ENCODE measurements at places on chromosomes 7 and 10.

- ATAC-seq = peak; percentile 68
Observed at GRCh38 chr7:142873281-142873784, 12.2 kb downstream of the TRPV6 start.

DNA sequence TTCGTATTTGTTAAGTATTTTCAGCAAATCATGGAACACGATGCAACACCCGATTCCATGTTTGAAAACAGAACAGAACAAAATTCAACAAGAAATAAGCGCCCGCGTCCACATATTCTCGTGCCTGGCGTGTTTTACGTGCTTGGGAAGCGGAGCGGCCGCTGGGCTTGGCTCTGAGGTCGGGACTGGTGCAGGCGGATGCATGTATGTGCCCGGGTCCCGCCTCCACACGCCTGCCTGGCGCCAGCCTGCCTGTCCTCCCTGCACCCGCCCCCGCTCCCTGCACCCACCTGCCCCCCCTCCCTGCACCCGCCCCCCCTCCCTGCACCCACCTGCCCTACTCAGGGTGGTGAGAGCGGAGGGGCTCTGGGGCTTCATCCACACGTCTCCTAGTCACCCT is 454.5 kb downstream of the DNAJB6 start:
- no peak for ATAC-seq

GRCh38 chr10:13969118-13969791 is 361.5 kb downstream of the FRMD4A start:
- no peak for ATAC-seq

DNA sequence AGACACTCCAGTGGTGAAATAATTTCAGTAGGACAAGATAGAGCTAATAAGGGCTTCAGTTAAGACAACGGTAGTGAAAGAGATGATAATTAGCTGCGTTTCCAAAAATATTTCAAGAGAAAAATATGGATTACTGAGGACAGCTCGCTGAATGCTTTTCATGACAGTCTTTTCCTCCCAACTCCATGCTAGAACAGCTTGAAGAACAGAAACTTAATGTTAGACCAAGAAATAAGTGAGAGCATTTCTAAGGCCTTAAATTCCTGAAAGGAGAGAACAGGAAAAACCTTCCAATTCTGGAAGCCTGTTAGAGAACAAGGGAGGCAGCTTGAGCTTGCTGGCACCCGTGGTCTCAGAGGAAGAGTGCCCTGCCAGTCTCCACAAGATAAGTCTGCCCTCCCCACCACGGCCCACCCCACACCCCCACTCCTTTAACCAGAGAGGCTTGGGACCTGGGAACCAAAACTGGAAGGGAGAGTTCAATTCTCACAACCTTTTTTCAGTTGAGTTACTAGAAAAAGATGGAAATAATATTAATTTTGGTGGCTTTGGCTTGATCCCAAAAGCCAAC is 1148.0 kb upstream of the CELF2 start:
- no peak for ATAC-seq

GRCh38 chr10:88707429-88708155 is 1.5 kb downstream of the LIPK start:
- no peak for ATAC-seq

DNA sequence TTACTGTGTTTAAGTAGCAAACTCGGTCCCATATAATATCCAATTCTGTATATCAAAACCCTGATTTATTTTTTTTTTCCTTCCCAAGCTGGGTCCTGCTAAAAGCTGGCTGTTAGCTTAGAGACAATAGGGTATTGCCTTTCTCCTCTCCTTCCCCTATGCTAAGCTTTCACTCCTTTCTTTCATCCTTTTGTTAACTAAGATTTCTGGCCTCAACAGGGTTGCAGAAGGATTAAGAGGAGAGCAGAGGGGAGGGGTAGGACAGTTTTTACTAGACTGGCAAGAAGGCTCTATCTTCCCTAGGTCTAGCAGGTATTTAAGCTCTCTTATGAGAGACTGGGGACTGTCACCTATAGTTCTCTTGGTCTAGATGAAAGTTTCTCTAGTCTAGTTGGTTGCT is 229.2 kb downstream of the KCND2 start:
- ATAC-seq = no peak

DNA sequence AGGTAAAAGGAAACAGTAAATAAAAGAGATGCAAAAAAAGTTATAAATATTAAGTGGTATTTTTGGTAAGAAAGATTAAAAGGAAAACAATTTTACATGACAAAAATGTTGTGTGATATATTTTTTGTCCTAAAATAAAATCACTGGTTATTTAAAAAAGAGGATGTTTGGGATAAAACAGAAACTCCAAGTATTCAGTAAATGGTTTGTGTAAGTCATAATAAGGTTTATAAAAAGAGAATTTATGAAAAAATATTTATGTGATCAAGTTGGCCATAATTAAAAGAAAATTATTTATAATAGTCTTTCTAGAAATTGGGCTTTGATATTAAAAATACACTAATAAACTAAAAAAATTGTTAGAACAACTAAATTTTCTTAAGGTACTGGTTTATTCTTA is 38.2 kb upstream of the FIGNL1 start:
- ATAC-seq = no peak

- peak; percentile 30 for ATAC-seq
Observed at GRCh38 chr7:38147005-38147404, 31.0 kb upstream of the STARD3NL start.

DNA sequence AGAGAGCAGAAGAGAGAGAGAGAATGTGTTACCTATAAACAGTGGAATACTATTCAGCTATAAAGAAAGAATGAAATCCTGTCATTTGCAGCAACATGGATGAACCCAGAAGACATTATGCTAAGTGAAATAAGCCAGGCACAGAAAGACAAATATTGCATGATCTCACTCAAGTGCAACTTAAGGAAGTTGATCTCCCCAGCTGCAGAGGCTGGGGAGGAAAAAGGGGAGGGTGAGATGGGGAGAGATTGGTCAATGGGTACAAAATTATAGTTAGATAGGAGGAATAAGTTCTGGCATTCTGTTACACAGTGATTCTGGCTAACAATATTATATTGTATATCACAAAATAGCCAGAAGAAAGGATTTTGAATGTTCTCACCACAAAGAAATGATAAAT is 11.2 kb upstream of the JAZF1 start:
- no peak for ATAC-seq

DNA sequence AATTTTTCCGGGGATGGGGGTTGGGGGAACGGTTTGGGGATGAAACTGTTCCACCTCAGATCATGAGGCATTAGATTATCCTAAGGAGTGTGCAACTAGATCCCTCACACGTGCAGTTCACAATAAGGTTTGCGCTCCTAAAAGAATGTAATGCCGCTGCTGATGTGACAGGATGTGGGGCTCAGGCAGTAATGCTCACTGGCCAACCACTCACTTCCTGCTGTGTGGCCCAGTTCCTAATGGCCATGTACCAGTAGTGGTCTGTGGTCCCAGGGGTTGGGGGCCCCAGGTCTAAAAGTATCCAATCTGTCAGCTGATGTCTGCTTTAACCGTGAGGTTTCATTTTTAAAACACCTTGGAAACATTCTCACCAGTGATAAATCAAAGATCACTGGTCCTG is 2.2 kb downstream of the STN1 start:
- ATAC-seq = no peak

GRCh38 chr7:150390205-150390604 is 11.1 kb downstream of the ZNF775 start:
- no peak for ATAC-seq

GRCh38 chr7:128120976-128121490 is 89.8 kb upstream of the LRRC4 start:
- no peak for ATAC-seq

GRCh38 chr7:95725205-95725604 is 47.1 kb upstream of the DYNC1I1 start:
- ATAC-seq = no peak

GRCh38 chr7:3106361-3106826 is 62.7 kb upstream of the CARD11 start:
- ATAC-seq = no peak

GRCh38 chr10:77609781-77610272 is 27.8 kb downstream of the KCNMA1 start:
- no peak for ATAC-seq

DNA sequence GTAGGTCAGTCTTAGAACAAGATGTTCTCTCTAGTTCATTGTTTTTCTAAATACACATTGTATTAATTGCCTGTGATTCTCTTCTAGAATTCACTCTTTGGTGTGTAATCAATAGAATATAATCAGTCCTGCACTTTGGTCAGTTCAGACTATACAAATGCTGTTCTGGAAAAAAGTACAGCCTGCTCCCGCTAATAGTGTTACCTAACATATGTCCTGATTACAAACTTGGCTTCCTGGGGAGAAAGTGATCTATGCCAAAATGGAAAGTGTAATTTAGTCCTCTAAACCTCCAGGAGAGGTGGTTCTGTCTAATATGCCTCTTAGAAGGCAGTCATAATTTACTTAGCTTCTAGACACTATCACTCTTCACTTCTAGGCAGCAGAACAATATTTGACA is 215.5 kb downstream of the SEMA3D start:
- ATAC-seq = no peak

- peak; percentile 58 for ATAC-seq
Observed at GRCh38 chr10:70115948-70116682, 16.5 kb downstream of the AIFM2 start.

- ATAC-seq = no peak
Observed at GRCh38 chr7:44213877-44214388, 13.2 kb downstream of the YKT6 start.

DNA sequence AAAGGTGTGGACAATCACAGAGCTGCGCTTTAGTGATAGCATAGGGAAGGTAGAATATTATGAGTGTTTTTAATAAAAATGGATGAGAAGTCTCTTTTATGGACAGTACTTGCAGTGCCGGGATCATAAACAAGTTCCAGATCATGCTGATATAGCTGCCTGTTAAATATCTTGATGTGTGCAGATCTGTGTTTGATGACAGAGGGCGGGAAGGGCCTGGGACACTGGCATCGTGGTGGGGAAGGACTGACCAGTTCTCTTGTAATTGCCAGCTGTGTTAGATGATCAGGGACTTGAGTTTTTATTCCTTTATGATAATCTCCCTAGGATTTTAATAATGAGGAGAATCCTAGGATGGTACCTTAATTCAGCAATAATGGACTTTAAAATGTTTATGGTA is 14.6 kb downstream of the SND1 start:
- no peak for ATAC-seq

DNA sequence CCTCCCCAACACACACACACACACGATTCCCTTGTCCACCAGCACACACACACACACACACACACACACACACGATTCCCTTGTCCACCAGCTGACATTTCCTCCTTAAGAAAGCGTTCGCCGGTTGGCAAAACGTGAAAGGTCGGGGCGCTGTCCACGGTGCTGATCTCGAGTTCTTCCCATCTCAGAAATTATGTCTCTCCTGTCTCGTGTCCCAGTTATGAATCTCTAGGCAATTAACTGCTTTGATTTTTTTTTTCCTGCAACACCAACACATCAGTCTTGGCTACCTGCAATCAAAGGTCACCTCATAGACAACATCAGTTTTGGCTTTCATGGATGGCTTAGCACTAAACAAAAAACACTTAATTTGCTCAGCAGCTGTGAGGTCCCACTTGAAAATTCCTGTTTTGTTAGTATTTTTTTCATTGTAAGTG is 1.9 kb downstream of the INA start:
- no peak for ATAC-seq

- no peak for ATAC-seq
Observed at GRCh38 chr7:1064581-1064980, 20.2 kb downstream of the GPR146 start.

DNA sequence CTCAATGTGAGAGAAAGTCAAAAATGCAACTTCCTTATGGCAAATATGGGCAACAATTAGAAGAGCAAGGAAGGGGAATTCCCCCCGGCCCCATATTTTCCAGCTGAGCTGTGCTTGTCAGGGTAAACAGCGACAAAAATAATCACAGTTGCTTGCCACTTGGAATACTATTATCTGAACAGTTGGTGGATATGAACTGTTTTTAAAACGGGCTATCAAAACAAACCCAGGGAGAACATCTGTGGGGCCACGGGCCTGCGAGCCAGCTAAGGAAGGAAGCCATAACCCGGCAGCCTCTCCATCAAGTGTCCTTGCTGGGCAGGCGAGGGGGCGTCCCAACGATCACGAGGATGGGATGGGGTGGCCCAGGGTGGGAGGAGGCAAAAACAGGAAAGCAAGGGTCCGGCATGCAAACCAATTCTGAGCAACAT is 228.4 kb downstream of the ARHGAP12 start:
- ATAC-seq = no peak

Data from motor neuron (in vitro differentiated cells).